Right cardiac atrium (tissue), 5 donors: ENCODE measurements at places on chromosomes 3 and 15. TPM values are rescaled to one million over a fixed set of nuclear protein-coding genes. Genes with fewer than 3 reads are reported as not detected.

GRCh38 chr3:195075199-195075940 lies 195.6 kb downstream of the XXYLT1 start:
- DNase-seq: peak; percentile 28

DNA sequence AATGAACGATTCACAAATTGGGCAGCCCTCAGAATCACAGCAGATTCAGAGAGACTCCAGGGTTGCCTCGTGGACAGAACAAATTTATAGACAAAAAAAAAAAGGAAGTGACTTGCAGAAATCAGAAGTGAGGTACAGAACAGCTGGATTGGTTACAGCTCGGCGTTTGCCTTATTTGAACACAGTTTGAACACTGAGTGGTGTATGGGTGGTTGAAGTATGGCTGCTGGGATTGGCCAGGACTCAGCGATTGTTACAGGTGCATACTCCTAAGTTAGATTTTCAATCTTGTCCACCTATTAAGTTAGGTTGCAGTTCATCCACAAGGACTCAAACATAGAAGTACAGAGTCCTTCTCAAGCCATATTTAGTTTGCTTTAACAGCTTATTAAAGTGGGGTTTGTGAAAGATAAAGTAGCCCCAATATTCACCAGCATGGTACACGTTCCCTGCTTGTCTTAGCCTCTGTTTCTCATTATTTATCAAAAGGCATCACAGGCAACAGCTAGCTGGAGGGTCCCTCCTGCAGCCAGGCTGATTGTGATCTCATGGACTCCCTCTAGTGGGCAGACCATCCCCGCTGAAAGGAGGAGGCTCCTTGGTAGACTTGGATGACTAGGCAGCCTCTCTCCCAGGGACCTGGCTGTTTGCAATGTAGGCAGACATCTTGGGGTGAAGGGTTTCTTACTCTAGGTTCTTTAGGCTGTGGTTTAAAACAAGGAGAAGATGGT lies 17.6 kb upstream of the ALDH1L1 start:
- DNase-seq: peak; percentile 64

GRCh38 chr3:151362751-151363174 lies 21.8 kb downstream of the P2RY12 start:
- peak; percentile 27 for DNase-seq

GRCh38 chr15:100311833-100312476 lies 29.8 kb downstream of the ADAMTS17 start:
- peak; percentile 48 for DNase-seq

DNA sequence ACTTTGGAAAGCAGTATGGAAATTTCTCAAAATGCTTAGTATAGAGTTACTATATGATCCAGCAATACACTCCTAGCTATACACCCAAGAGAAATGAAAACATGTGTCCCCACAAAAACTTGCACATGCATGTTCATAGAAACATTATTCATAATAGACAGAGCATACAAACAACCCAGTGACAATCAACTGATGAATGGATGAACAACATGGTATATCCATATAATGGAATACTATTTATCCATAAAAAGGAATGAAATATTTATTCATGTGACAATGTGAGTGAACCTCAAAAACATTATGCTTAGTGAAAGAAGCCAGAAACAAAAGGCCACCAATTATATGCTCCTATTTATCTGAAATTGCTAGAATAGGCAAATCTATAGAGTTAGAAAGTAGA lies 6.7 kb downstream of the MYH15 start:
- no peak for DNase-seq

DNA sequence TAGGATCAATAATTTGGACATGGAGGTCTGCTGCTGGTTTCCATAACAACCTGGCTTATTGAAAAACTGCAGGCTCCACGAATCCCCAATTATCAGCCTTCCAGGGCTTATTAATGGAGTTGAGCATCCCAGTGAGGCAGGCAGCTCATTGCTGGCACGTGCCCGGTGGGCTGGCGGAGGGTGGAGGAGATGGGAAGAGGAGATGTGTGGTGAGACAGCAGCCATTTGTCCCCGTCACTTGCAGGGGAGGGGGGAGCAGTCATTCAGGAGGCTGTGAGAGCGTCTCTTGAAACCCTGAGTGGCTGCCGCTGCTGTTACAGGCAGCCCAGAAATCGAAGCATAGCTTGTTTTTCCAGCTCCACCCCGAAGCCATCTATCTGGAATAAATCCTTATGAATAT lies 70.6 kb downstream of the GAP43 start:
- DNase-seq: no peak

DNA sequence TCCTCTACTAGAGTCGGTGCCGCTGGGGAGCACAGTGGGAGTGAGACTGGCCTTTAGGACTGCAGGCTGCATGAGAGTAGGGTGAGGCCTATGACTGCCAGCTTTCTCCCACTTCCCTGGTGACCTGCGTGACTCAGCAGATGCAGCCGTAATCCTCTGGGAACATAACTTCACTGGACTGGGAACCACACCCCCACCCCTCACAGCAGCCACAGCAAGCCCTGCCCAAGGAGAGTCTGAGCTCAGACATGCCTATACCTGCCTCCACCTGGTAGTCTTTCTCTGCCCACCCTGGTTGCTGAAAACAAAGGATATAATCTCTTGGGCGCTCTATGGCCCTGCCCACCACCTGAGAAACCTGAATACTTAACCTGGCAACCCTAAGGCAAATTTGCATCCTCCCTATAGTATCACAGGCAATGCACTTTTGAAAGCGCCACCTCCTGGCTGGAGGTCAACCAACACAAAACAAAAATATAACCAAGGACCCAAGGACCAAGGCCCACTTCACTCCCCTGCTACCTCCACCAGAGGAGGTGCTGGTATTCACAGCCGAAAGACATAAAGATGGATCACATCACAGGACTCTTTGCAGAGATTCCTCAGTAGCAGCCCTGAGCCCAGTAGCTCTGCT lies 308.9 kb downstream of the CTNNB1 start:
- no peak for DNase-seq

The PLA2G4F gene
- total RNA-seq: not detected

The AHSG gene
- total RNA-seq: not detected

The AADACL2 gene
- not detected for total RNA-seq

The TEX55 gene
- not detected for total RNA-seq
